ENCODE measurements at places on chromosomes 6 and 20. TPM values are rescaled to one million over a fixed set of nuclear protein-coding genes. Genes with fewer than 3 reads are reported as not detected.
A peak's percentile ranks its signal among the peaks of the same experiment; 100 is the strongest.

EYA2 gene
- polyA plus RNA-seq = 2.8 TPM

ADGRG6 gene
- polyA plus RNA-seq = 0.03 TPM

SDC4 gene
- 0.20 TPM for polyA plus RNA-seq

DNA sequence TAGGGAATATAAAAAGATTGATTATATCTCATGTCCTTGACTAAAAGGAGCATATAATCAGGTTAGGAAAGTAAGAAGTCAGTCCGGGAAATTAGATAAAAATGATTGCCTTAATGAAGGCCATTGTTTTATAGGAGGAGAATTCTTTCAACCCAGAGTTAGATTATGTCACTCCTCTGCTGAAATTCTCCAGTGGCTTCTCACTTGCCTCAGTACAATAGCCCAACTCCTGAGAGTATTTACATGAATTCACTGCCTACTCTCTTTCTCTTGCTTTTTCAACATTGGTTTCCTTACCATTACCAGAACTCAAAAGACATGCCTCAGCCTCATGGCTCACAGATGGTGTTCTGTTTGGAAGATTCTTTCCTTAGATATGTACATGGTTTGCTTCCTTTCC lies 114.9 kb downstream of the EPHA7 start:
- no peak for DNase-seq

DNA sequence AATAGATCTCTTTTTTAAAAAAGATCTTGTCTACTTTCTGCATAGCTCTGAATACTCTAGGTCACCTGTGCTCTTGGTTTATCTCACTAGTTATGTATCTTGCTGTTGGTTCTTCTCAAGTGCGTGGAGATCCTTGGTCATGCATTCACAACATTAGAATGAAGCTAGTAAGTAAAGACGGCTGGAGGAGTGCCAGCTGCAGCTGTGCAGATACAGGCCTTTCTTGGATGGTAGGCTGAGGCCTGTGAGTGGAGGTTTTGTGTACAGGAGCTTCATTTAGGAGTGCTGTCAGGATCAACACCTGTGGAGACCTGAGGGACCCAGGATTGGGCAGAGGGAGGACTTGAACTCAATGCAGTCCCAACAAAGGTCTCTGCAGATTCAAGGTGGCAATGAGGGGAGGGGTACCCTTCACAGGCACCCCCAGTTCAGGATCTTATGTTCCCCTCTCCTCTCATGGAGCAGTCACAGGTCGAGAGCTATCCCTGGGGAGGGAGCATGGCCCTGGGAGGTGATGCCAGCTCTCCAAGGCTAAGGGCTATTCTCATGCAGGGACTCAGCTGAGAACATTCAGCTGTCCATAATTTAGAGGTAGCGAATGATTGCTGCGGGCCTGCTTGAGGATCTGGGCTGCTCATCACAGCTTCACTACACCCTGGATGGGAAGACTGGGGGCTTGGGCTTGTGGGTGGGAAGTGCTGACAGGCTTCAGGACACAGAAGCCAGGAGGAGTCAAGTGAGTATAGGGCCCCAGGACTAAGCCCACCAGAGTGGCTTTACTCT lies 98.9 kb upstream of the ENPP5 start:
- DNase-seq = no peak

KCNB1 gene
- polyA plus RNA-seq = not detected

FAM184A gene
- polyA plus RNA-seq = 0.06 TPM

GRCh38 chr6:112054555-112055190 lies 769 bp downstream of the CCN6 start:
- no peak for DNase-seq

GRCh38 chr6:2505624-2506023 lies 245.1 kb downstream of the MYLK4 start:
- DNase-seq = no peak

DNA sequence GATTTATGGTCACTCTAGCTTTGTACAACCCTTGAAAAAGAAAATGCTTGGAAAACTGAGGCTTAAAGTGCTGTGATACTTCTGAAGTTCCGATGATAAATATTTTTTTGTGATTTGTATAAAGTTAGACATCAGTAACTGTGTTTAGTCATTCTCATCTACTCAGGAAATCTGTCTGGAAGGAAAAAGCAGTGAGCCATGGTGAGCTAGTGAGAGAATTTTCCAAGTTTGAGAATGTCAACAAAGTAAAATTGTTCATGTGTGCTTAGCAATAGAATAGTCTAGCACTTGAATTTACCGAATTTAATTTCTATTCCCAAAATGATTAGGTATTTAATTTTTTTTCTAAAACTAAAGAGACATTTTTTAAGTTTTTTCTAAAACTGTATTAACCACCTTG lies 41.3 kb upstream of the PLCB4 start:
- DNase-seq = no peak

EYS gene
- not detected for polyA plus RNA-seq

IRAK1BP1 gene
- polyA plus RNA-seq = 0.97 TPM

BPI gene
- polyA plus RNA-seq = 0.13 TPM

GRCh38 chr6:135088281-135088680 lies 33.7 kb upstream of the HBS1L start:
- DNase-seq = no peak

RNF39 gene
- polyA plus RNA-seq = not detected

- DNase-seq = peak; percentile 68
Measured at GRCh38 chr6:150635906-150636514, 36.3 kb downstream of the PLEKHG1 start.

SIRT5 gene
- 8.0 TPM for polyA plus RNA-seq

EEF1E1 gene
- 17.6 TPM for polyA plus RNA-seq

DNA sequence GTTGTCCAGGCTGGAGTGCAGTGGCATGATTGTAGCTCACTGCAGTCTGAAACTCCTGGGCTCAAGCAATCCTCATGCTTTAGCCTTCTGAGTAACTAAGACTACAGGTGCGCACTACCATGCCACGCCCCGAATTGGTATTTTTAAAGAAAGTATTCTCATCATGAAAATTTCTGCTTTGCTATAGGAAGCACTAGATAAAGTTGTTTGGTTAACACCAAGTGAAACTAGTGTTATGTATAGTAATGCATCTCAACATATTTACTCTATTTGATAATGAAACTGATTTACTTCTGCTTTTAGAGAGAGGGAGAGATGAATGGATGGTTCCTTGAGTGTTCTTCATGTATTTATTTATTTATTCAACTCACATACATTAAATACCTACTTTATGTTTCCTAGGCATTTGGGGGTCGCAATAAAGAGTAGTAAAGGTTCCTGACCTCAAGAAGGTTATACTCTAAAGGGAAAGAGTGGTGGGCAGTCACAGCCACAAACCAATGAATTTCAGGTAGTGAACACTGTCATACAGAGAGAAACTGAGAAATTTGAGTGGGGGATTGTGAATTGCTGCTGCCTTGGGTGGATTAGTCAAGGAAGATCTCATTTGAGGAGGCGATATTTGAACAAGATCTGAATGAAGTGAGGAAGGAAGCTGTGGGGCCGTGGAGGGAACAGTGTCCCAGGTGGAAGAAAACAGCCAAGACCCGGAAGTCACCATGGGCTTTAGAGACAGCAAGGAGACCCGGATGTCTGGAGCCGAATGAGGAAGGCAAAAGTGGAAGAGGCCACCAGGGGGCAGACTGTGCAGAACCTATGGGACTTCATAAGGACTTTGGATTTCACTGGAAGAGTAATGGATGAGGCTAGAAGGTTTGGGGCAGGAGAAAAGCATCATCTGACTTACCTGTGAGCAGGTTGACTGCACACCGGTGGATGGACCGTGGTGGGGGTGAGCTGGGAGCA lies 185.6 kb downstream of the TSHZ2 start:
- peak; percentile 52 for DNase-seq

DNA sequence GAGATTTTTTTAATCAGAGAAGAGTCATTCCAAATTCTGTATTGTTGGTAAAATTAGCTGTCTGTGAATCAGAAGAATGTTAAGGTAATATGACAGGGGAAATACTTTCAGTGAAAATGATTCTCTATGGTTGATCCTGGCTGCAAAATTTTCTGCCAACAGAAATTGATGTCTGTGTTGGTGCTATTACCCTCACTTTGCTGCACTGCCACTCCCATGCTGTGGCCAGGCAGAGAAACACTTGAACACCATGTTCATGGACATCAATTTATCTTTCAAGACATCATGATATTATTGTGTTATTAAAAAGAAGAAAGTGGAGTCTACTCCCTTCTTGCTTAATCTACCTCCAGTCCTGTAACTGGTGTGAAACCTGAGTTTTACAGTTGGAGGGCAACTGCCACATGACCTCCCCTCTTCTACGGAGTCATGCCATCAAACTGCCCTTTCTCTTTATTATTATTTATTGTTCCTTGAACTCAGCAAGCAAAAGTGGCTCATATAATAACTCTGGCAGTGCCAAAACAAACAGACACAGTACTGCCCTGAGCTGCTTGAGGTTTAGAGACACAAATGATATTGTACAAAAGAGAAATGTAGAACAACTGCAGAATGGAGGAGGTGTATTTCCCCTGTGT lies 288.0 kb upstream of the JAG1 start:
- DNase-seq = no peak

RIPOR2 gene
- polyA plus RNA-seq = 300 TPM

- DNase-seq = no peak
Measured at GRCh38 chr6:24888715-24889370, 46.9 kb downstream of the RIPOR2 start.

STMND1 gene
- not detected for polyA plus RNA-seq

HEY2 gene
- 0.23 TPM for polyA plus RNA-seq
